ENCODE measurements at places on chromosomes 5 and 9.

- DNase-seq: no peak
Observed at GRCh38 chr5:53481159-53481886, 894 bp downstream of the FST start.

DNA sequence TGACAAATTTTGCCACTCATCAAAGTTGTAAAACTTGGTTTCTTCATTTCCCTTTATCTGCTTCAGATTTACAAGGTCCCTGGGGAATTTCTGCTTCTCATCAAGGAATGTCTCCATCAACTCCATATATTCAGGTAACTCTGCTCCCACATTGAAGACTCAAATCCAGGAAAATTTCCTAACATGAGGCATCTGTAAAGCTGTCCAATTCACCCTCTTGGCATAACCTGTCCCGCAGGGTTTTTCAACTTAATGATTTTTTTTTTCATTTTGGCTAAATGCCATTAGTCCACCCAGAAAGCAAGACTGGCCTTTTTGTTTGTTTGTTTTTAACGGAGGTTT lies 50.2 kb upstream of the SLC30A5 start:
- DNase-seq: no peak

DNA sequence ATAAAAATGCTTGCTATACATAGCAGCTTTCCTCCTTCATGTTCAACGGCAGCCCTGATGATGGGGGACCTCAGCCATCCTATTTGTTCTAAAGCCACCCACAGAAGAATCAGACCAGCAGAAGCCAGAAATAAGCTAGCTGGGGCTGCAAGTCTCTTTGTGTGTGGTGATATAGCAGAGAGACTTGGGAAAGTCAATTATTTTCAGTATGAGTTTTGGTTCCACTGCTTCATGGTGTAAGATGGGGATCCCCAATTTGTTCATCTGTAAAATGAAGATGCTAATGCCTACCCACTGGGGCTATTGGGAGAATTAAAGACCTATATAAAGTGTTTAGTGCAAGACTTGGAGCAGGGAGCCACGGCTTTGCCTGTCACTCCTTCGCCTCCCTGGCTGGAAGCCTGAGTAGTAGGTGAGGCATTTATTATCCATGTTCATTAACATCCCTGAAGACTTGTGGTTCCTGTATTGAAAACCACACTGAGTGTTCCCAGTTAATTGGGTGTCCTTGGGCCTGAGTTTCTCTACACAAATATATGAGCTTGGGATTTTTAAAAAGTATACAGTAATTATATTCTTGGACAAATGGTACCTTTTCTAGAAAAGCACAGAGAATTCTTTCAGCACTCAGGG lies 210.1 kb upstream of the SLC24A2 start:
- DNase-seq: no peak

- DNase-seq: no peak
Observed at GRCh38 chr5:155807884-155808576, 518.9 kb upstream of the SGCD start.

DNA sequence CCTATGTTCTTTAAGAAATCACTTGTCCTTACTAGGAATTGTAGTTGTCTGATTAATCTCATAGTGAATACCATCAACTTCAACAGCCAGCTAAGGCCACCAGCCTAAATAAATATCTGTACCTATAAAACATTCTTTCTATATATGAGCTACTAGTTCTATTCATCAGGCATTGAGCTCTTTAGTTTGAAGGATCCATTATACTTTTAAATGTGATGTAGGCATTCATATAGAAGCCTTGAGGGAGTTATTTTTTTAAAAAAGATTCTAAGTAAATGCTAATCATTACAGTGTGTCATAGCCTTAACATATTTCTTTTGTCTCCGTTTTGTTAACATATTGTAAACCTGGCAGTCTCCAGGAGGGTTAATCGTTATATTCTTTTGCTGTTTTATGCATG lies 838.3 kb downstream of the PTPRD start:
- no peak for DNase-seq

- no peak for DNase-seq
Observed at GRCh38 chr9:114693248-114693855, 11.4 kb upstream of the TEX48 start.

DNA sequence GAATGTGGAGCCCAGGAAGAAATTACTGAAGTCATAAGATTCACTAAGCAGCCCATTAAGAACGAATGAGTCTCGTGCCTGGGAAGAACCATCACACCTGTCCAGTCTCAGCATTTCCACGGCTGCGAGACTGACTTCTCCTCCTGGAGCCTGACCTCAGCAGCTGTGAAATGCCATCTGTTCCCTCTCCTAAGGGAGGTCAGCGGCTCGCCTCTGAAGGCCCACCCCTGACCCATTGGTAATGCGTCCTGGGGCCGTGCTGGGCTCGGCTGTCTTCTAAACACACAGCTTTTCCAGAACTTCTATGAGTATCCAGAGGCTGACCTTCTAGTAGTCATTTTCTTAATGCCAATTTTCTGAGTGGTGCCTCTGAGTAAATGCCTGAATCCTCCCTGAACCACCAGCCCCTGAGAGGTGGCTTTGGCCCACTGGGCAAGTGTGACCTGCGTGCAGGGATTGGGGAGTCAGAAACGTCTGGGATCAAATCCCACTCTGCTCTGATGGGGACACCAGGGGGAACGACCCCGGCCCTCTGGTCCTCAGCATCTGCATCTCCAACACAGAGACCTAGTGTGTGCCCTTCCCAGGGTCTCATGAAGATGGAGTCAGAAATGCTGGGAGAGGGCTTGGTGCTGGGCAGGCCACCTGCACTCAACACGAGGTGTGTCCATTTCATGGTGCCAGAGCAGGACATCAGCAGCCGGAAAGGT lies 5.7 kb downstream of the SLC6A3 start:
- no peak for DNase-seq

- DNase-seq: no peak
Observed at GRCh38 chr5:57207681-57208080, 33.8 kb downstream of the GPBP1 start.

- peak; percentile 3 for DNase-seq
Observed at GRCh38 chr5:95761771-95762651, 30.9 kb downstream of the RHOBTB3 start.

DNA sequence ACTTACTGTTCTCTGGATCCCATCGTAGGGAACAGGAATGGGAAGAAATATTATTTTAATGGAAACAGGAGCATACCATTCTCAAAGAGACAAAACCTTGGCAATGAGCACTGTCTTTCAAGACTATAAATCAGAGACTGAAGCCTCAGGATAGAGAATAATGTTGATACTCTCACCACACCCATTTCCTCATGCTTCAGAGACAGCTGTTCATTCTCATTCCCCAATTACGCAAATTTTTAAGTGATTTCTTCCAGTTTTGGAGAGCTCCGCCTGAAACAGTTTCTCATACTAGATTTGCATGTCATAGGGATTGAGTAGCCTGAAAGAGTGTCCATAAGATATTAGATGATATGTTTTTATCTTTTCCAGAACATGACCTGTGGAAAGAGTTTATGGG lies 290.5 kb upstream of the RASA1 start:
- DNase-seq: no peak
